ENCODE measurements at places on chromosomes 11 and 22. TPM values are rescaled to one million over a fixed set of nuclear protein-coding genes. Genes with fewer than 3 reads are reported as not detected.
A peak's percentile ranks its signal among the peaks of the same experiment; 100 is the strongest.

P2RX3 gene
- polyA plus RNA-seq: 0.72 TPM

DNA sequence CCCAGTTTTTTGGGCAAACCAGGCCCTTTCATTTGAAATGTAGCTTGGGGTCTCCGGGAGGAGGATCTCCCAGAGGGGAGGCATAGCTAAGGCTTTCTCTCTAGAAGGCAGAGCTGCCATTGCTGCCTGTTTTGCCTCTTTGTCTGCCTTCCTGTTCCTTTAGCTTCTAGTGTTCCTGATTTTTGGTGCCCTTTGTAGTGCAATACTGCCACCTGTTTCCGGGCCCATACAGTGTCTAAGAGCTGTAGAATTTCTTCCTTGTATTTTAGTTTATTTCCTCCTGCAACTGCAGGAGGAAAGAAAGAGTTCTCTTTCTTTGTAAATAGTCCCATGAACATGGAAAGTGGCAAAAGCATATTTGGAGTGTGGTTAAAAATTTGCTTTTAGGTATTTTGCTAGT is 19.3 kb upstream of the GLYATL1 start:
- DNase-seq: no peak

APOL5 gene
- 0.11 TPM for polyA plus RNA-seq

A4GALT gene
- polyA plus RNA-seq: 230 TPM

GRCh38 chr11:11752679-11753078 is 89.1 kb upstream of the USP47 start:
- DNase-seq: no peak

DNA sequence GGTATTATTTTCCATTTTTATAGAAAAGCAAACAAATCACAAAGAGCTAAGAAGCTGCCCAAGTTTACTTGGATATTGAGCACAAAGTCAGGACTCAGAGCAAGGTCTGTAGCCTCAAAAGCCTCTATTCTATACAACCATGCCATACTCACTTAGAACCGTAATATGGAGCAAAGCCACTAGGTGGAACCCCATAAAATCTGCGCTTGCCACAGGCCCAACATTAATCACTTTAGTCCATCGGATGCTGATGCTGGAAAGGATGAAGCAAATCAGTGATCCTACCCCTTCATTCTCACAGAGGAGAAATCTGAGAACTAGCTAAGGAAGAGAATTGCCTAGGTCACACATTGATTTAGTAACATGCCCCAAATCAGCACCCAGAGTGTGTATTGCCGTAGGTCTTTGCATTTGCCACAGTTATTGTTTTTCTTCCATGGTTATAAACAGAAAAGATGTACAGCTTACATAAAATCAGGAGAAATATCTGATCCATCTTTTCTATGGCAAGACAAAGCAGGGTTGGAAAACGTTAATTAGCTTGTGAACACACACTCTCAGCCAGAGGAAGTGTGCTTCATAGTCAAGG is 56.7 kb upstream of the RAB38 start:
- DNase-seq: no peak

- DNase-seq: no peak
Observed at GRCh38 chr11:66242095-66242765, 26.2 kb upstream of the RAB1B start.

- DNase-seq: peak; percentile 40
Observed at GRCh38 chr11:121194731-121195596, 93.9 kb downstream of the TECTA start.

DNA sequence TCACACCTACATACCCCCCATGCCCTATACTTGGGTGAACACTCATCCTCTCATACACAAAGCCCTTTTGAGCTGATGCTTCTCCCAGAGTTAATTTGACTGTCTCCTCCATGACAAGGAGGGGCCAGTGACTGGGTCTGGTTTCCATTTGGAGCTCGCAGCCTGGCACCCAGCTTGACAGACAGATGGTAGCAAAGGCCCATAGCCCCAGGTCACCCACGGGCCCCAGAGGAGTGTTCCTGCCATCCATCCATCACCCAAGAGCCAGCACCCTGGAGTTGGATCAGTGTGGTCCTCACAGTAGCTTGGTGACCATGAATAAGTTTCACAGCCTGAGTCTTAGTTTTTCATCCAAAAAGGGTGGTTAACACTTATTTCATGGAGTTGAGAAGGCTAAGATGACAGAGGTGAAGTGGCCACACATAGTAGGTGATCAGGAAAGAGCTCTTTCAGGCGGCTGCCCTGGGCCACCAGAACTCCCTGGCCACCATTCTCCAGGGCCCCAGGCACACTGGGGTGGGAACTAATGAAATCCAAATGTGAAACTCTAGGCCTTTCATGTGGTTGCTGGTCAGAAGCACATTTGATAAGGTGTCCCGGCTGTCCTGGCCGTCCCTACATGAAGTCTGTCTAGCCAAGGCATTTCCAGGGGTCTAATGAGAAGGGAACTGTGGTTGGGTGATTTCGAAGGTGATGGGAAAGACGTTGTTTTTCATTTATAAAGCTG is 42.4 kb downstream of the LIF start:
- DNase-seq: no peak

ALX4 gene
- 0.03 TPM for polyA plus RNA-seq

GRCh38 chr11:47327949-47328348 is 24.6 kb downstream of the MYBPC3 start:
- DNase-seq: no peak

DNA sequence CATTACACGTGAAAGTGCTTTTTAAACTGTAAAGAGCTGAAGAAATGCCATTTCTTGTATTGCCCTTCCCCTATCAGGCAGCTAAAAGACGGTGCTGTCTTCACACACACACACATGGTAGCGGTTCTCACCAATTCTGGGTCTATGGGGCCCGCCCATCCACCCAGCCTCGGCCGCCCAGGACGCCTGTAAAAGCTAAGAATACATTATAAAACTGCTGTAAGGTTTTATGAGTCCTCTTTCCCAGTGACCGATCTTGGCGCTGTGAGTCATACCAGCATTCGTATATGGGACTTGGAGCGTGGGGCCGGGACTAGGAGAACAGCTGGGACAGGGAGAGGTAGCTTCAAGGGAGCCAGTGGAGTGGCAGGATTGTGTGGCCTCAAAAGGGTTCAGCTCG is 149.7 kb upstream of the CADM1 start:
- no peak for DNase-seq

DNA sequence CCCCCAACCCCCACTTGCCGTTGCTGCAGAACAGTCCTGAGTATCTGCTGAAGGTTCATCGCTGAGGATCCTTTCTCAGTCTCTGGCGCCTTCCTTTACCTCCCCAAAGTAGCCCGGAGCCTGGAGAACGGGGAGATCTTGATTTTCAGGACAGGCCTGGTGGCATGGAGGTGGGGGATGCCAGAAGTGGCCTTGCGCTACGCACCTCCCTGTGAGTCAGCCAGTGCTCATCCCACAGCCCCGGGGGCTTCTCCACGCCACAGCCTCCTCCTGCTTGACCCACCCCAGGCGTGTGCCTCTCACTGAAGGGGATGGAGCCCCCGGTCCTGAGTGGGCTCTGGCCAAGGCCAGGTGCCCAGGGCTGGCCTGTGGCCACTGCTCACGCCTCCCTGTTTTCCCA is 339.6 kb downstream of the TBC1D22A start:
- no peak for DNase-seq

GRCh38 chr22:40120848-40121247 is 56.9 kb upstream of the TNRC6B start:
- no peak for DNase-seq

PVALB gene
- polyA plus RNA-seq: not detected

DNA sequence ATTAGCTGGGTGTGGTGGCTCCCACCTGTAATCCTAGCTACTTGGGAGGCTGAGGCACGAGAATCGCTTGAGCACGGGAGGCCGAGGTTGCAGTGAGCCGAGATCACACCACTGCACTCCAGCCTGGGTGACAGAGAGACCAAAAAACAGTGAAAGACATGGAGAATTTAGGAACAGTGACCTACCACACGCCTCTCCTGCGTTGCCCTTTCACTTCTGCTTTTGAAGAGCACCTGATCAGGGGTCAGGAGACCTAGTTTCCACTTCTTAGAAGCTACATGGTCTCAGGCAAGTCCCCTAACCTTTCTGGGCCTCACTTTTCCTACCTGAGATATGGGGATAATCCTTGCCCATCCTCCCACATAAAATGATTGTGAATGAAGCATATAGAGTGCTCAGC is 12.2 kb downstream of the SLC35C1 start:
- DNase-seq: no peak
